Naive thymus-derived CD4-positive, alpha-beta T cell (primary cell): ENCODE measurements at places on chromosomes 4 and X. TPM values are rescaled to one million over a fixed set of nuclear protein-coding genes. Genes with fewer than 3 reads are reported as not detected.
A peak's percentile ranks its signal among the peaks of the same experiment; 100 is the strongest.

GRCh38 chr4:48974979-48975640 lies 11.0 kb upstream of the CWH43 start:
- no peak overlapping the region for H3K4me3 ChIP-seq
- no peak overlapping the region for H3K27ac ChIP-seq
- H3K4me1 ChIP-seq = no peaks in the 10 kb centered on the region

- no peaks in the 10 kb centered on the region for H3K36me3 ChIP-seq
- H3K27me3 ChIP-seq = no peaks in the 10 kb centered on the region
- H3K4me1 ChIP-seq = no peaks in the 10 kb centered on the region
- DNase-seq = no peak
Measured at GRCh38 chrX:1876041-1876440, 261.2 kb downstream of the ASMT start.

DNA sequence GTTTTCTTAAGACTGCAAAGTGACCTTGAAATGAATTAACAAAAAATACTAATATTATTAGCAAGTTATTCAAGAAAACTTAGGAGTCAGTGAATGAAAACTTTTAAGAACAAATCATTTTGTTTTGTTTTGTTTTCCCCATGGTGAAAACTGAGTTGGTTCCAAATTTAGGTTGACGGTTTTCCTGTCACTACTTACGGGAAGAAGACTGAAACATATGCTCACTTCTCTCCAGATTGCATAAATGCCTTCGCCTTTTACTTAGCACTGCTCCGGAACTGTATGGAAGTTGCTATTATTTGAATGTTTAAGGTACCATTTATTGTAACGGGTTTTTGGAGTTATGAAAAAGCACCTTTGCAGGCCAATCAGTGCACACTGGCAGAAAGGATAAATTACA lies 42.8 kb downstream of the DOCK11 start:
- H3K27me3 ChIP-seq = no peaks in the 10 kb centered on the region
- H3K4me1 ChIP-seq = peaks cover 29% of the 10 kb centered on the region
- peak overlapping the region; percentile 63 for H3K27ac ChIP-seq
- H3K4me3 ChIP-seq = no peak overlapping the region

GRCh38 chr4:80781431-80781830 lies 249.1 kb upstream of the BMP3 start:
- no peak overlapping the region for H3K27ac ChIP-seq
- DNase-seq = no peak
- no peaks in the 10 kb centered on the region for H3K27me3 ChIP-seq

DNA sequence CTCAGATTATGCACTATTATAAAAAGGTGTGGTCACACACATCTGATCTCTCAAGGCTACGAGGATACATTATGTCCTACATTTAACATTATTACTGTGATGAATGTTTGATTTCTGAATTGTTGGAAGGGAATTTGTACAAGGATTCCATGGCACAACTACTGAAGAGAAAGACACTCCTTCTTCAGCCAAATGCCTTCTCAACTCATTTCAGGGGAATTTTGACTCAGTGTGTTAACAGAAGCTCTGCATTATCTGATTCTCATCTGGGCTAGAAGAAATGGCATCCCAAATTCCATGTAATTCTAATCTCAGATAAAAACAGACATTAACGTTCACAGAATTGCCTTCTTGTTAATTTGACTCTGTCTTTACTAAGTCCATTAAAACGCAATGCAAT lies 477.7 kb downstream of the PDGFC start:
- no peak for DNase-seq
- H3K4me1 ChIP-seq = no peaks in the 10 kb centered on the region
- H3K27me3 ChIP-seq = peaks cover 3% of the 10 kb centered on the region
- no peaks in the 10 kb centered on the region for H3K36me3 ChIP-seq
- H3K4me3 ChIP-seq = no peak overlapping the region

- no peak overlapping the region for H3K27ac ChIP-seq
- H3K4me1 ChIP-seq = no peaks in the 10 kb centered on the region
- no peak overlapping the region for H3K4me3 ChIP-seq
- DNase-seq = no peak
- H3K36me3 ChIP-seq = no peaks in the 10 kb centered on the region
- no peaks in the 10 kb centered on the region for H3K27me3 ChIP-seq
Measured at GRCh38 chr4:27666943-27667342, 806.3 kb downstream of the STIM2 start.

- no peak overlapping the region for H3K4me3 ChIP-seq
- no peak overlapping the region for H3K27ac ChIP-seq
- no peak for DNase-seq
- no peaks in the 10 kb centered on the region for H3K27me3 ChIP-seq
- H3K4me1 ChIP-seq = no peaks in the 10 kb centered on the region
Measured at GRCh38 chrX:31629195-31629594, 557.4 kb upstream of the FTHL17 start.

- H3K27me3 ChIP-seq = no peaks in the 10 kb centered on the region
- H3K36me3 ChIP-seq = no peaks in the 10 kb centered on the region
- no peaks in the 10 kb centered on the region for H3K4me1 ChIP-seq
- no peak overlapping the region for H3K27ac ChIP-seq
- no peak overlapping the region for H3K4me3 ChIP-seq
Measured at GRCh38 chr4:158170691-158171561, 1.9 kb downstream of the GASK1B start.

DNA sequence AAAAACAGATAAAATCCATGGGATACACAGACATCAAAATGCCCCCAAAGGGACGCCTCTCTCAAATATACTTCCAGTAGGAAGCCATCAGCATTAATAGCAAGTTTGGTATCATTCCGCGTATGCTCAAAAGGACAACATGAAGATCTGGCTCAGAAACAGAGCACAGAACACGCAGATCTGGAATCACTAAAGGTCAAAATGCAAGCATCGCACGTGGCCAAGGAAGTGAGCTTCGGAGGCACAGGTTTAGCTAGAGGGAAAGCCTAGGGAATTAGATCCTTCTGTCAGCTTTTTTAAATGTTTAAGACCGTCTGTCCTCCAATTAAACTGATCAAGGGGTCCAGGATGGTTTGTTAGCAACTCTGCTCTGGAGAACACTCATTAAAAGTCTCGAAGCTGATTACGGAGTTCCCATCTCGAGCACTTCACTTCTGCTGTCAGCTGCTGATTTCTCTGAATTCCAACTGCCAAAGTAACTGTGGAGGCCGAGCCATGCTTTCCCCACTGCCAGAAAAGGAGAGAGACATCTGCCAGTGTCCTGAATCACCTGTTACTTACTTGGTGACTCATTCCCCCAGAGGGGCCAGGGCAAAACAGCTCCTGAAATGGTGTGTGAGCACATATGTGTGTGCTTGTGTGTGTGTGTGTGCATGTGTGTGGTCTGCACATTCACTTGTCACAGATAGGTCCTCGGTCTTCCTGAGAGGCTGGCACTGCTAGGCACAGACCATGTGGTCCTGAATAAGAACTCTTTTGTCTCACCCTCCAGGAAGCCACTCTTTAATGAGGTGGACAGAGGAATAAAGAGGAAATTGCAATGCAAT lies 177.7 kb upstream of the PPARGC1A start:
- no peak overlapping the region for H3K4me3 ChIP-seq
- no peak for DNase-seq
- H3K4me1 ChIP-seq = no peaks in the 10 kb centered on the region
- no peaks in the 10 kb centered on the region for H3K27me3 ChIP-seq
- no peak overlapping the region for H3K27ac ChIP-seq

The TLR2 gene
- 6.5 TPM for total RNA-seq

The EPGN gene
- total RNA-seq = 0.42 TPM

The VCX2 gene
- total RNA-seq = not detected
